ENCODE measurements at places on chromosomes 2 and 18. TPM values are rescaled to one million over a fixed set of nuclear protein-coding genes. Genes with fewer than 3 reads are reported as not detected.

Gene MYCN
- not detected for total RNA-seq

GRCh38 chr2:143355870-143356269, 226.7 kb downstream of the ARHGAP15 start:
- DNase-seq = no peak

Gene FTCDNL1
- total RNA-seq = 2.1 TPM

DNA sequence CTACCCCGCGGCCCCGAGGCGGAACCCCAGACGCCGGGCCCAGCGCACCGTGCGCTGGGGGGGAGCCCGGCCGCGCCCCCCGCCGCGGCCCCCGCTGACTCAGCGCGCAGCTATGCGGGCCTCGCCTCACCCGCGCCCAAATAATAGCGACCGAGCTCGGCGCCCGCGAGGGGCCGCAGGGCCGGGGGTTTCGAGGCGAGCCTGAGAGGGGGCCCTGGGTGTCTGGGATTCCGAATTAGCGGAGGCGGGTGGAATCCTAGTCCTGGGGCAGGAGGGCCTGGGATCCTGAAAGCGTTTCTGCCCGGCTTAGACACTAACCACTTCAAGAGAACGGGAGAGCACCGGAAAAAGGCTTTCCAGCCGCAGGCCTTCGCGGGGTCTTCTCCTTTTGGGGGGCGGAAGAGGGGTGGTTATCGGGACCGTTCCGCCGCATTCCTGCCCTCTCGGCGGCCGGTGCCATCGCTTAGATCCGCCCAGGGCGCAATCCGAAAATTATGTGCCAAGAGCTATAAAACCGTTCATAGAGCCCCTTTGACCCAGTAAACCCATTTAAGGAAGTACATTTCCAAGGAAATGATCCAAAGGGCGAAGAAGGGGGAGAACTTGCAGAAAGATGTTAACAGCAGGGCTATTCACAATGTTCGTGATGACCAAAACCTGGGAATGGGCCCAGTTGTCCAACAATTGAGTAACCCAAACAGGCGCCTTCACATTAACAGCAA, 681 bp upstream of the ROCK2 start:
- DNase-seq = no peak

Gene GKN2
- not detected for total RNA-seq

Gene TWSG1
- 11.3 TPM for total RNA-seq

DNA sequence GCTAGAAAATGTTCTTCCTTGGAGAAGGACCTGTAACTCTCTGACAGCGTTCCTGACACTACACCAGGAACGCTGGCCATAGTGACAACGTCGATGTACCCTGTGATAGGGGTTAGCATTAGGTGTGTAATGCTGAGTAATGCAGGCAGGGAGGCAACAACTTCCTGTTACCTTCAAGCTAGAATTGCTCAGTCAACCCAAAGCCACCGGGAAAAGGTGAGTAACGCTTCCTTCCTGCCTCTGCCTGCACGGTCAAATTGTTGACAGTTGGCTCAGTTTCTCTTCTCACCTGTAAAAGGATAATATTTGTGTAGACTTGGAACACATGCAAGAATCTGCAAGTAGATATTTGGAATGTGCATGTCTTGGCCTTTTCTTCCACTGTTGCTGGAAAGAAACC, 12.7 kb downstream of the FAM110C start:
- peak; percentile 54 for DNase-seq

DNA sequence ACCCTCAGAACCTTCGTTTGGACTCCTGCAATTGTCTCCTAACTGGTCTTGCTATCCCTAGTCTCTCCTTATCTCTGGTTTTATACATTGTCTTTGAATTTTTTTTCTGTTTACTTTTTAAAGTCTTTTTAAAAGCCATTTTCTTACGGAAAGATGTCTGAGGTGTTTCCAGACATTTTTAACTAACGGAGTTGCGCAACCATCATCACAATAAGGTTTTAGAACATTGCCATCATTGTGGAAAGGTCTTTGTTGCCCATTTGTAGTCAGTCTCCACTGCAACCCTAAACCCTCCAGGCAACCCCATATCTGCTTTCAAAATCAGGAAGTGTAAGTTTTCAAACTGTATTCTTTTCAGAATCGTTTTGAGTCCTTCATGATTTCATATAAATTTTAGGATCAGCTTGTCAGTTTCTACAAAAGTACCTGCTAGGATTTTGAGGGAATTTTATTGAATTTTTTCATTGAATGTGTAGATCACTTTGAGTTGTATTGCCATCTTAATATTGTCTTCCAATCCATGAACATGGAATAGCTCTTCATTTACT, 46.3 kb downstream of the ANKRD12 start:
- no peak for DNase-seq

GRCh38 chr18:24868311-24868710, 407.9 kb downstream of the HRH4 start:
- no peak for DNase-seq

GRCh38 chr2:28710545-28710944, 41.1 kb upstream of the PPP1CB start:
- DNase-seq = no peak

Gene TMEM214
- 98.1 TPM for total RNA-seq

DNA sequence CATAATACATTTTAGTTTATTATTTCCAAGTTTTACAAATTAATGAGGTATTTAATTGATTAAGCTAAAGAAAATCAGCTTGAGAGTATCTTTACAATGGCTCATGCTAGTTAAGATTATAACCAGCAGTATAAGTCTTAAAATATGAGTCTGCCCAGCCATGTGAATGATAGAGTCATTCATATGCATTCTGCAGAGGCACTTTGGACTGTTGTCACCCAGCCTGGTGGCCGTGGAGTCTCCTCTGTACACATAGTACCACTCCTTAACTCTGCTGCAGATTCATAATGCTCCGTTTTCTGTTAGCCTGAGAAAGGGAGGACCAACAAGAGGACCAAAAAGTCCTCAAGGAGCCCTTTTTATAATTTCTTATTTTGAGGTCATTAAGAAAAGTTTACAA, 148.8 kb downstream of the MYO1B start:
- no peak for DNase-seq

Gene IKZF2
- 2.8 TPM for total RNA-seq

Gene XDH
- not detected for total RNA-seq

Gene COL4A4
- not detected for total RNA-seq

Measured in activated T-helper 1 cell treated with anti-CD3 and anti-CD28 coated beads, Interleukin-12 subunit alpha, Interleukin-12 subunit beta, Interleukin-2, Interleukin-4 antibody, amounts not matched to agents 30 ng/mL and 10 ng/mL and 1 ng/mL, durations not matched to agents 14 hours and 24 hours and 36 hours (primary cell).